ENCODE measurements at places on chromosomes 11 and 22.

DNA sequence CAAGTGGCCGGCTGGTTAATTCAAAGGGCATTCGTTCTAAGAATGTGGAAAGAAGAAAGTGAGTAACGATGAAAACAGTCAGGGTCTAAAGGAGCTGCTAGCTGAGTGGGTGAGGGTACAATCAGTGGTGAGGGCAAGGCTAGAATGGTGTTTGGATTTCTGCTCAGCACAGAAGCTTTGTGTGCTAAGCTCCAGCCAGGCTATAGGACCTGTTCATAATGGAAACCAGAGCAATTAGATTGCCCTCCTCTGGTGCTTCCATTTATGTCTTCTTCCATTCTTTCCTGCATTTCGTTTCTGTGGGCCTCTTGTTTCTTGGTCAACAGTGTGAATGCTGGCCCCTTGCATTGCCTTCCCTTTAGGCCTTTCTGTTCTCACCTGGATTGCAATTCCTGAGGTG is 572.9 kb upstream of the CHORDC1 start:
- no peak for DNase-seq

GRCh38 chr22:35721960-35722359 is 4.3 kb downstream of the APOL5 start:
- no peak for DNase-seq

DNA sequence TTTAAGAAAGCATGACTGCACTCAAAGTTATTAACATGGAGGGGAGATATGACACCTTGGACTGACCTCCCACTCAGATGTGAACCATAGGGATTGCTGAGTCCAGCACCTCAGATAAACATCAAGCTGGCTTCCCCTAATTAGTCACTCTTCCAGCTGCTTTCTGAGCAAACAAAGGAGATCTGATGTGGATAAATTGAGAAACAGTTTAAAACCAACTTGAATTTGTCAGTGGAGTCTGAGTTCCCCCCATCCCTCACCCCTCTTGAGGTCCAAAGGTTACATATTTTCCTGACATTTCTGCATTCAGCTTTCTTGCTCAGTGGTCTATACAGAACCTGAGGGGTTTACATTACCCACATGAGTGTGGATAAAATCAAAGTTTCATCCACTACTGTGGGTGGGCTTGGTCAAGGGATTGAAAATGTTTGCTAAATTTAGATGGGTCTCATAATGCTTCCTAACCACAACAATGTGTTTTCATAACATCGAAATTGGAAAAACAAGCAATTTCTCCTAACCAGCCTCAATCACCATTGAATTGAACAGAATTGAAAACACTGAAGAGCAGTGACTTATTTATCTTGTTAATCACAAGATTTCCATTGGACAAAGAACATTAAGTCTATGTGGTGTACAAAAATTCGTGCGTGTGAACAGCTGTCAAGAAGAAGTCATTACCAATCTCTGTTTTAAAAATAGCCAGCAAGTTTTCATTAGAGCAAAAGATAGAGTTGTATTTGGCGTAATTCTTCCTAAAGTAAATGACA is 292.3 kb downstream of the METTL15 start:
- DNase-seq = peak; percentile 34

- no peak for DNase-seq
These were observed 253.2 kb downstream of the ST3GAL4 start for GRCh38 chr11:126608658-126609057.

GRCh38 chr22:44671742-44672141 is 30.3 kb upstream of the PRR5 start:
- DNase-seq = no peak

DNA sequence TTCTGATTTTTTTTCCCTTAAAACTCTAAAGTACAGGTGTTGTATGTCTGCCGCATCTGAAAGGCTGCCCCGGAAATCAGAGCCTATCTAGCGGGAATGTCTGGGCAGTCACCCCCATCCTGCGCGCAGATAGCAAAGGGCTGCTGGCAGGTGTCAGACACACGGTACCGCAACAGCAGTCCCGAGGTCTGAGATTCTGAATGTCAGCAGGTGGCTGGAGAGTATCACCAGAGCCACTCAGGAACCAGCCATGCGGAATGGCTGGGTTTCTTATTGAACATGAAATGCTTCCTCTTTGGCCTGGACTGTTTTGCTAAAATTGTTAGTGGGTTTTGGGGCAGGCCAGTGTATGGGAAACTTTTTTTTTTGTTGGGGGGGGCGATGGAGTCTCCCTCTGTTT is 53.3 kb downstream of the CERK start:
- no peak for DNase-seq

GRCh38 chr22:27952779-27953178 is 33.7 kb upstream of the PITPNB start:
- DNase-seq = no peak

DNA sequence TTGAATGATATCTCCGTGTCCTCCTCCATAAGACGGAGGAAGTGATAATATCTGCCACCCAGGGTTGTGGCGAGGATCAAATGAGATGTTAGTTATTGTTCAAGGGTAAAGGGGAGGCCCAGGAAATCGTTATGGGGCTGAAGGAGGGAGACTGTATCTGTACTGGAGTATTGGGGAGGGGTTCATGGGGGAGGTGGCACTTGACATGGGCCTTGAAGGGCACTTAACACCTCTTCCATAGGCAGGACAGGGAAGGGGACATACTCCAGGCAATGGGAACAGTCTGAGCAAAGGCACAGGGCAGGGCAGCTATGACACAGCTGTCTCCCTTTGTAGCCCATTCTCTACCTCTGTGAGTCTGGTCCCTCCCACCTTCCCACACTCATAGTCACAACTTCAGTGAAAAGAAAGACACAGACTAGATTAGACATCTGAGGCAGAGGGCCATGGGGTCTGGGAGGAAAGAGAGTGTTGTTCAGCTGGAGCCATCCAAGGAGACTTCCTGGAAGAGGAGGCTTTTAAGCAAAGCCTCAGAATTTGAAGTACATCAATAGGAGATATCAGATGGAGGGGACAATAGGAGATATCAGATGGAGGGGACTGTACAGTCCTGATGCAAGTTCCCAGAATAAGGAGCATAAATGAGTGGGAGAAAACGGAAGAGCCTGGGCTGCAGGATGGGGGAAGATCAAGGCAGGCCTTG is 15.8 kb upstream of the DGKZ start:
- DNase-seq = no peak

DNA sequence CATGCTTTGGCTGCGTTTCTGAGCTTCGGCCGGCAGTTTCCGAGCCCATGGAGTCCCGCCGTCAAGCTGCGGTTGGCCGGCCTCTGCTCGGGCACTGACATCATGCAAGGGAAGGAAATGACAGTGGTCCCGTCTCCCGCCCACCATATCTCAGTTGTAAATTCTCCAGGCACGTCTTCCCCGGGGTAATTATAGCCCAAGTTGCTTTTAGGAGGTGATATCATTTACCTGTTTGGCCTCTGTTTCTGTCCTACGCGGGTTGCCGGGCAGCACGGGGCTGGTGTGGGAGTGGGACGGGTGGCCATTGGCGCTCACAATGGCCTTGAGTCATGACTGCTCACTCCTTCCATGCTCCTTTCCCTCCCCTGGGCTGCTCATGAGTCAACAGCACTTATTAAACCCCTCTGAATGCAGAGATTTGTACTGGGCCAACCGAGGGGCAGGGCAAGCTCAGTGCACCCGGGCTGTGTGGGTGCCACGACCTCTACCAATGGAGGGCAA is 4.2 kb upstream of the ANO1 start:
- peak; percentile 66 for DNase-seq

- no peak for DNase-seq
These were observed 21.0 kb upstream of the HTATIP2 start for GRCh38 chr11:20342347-20343141.

- no peak for DNase-seq
These were observed 399.5 kb downstream of the ETS1 start for GRCh38 chr11:128187835-128188234.

DNA sequence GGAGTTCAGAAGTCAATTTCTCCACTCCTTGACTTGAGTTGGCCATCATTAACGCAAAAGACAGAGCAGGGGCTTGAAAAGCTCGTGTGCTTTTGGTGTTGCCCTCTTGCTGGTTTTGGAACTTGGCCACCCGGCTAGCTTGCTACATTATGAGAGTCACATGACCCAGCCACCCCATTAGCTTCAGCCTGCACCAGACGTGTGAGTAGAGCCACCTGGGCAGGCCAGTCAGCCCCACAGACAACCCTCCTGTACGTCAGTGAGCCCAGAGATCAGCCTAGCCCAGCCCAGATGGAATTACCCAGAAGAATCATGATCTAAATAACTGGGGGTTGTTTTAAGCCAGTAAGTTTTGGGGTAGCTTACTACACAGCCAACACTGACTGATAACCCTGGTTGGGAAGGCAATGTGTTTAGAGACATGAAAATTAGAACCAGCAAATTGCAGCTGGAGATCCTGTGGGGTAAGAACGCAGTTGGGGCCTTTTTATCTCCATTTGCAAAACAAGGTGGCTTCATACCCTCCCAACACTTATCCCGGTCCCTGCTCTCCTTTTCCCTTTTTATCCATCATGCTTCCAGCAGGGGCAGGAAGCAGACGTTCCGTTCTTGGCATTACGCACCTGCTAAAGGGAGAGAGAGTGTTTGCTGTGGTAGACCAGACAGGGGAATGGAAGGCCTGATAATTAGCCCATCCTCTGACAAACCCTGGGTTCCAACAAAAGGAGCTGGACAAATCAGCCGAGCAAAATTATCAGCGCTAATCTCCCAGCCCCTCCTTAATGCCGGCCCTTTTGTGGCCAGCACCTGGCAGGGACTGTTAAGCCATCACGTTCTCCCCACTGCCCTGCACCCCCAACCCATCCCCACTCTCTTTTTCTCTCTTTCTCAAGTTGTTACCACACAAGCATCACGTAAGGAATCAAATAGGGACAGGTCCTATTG is 548.7 kb upstream of the CADM1 start:
- no peak for DNase-seq

DNA sequence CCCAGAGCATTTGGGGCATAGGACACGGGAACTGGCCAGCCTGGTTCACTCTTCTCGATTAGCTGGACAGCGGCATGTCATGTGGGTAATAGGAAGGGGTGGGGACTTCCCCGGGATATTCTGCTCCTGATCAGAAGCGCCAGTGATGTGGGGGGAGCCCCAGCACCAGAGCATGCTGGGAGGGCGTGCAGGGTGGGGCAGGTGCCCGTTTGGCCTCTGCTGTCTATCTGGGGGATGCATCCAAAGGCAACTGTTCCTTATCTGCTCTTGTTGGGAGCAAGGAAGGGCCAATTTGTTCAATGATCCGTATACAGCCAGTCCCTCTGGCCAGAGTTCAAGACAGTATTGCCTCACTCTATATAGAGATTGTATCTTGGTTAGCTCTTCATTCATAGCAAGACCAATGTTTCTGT is 43.6 kb downstream of the PPARA start:
- no peak for DNase-seq

- DNase-seq = no peak
These were observed 58.1 kb downstream of the PPFIA1 start for GRCh38 chr11:70328556-70328955.

- DNase-seq = peak; percentile 25
These were observed 24.1 kb downstream of the APOL3 start for GRCh38 chr22:36136475-36136874.

DNA sequence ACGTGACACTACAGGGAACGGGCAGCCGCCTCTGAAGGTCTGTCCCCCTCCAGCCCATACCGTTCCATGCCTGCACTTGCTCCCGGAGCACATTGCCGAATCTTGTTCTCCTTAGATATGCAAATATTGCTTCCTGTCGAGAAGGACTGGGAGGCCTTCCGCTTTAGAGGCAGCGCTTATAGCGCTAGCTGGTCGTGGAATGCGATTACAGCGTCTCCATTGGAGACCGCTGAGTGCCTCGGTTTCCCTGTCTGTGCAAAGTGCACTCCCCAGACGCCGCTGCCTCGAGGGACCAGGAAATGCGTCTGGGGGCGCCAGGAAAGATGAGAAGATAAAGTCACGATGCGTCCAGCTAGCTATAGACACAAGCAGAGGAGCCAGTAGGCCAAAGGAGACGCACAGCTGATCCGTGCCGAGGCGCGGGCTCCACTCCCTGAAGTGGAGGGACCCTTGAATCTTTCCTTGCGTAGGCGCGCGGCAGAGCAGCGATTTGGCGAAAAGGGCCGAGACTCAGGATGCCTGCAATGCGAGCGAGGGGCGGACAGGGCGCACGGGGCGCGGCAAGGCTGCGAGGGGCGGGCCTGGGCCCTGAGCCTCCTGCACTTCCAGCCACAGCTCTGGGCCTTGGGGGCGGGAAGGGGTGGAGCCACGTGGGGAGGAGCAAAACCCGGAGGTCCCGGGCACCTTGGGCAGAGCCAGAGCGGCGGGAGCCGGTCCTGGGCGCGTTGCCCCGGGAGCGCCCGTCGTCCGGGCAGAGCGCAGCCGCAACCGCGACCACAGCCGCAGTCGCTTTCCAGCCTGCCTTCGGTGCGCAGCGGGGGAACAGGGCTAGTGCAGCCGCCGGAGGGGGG is at the start of gene RASSF10:
TSS of gene RASSF10 (plus strand) at position 692 of the 851 bp plus-strand sequence. CDS start 261 bp downstream, outside the sequence.
- peak; percentile 37 for DNase-seq

DNA sequence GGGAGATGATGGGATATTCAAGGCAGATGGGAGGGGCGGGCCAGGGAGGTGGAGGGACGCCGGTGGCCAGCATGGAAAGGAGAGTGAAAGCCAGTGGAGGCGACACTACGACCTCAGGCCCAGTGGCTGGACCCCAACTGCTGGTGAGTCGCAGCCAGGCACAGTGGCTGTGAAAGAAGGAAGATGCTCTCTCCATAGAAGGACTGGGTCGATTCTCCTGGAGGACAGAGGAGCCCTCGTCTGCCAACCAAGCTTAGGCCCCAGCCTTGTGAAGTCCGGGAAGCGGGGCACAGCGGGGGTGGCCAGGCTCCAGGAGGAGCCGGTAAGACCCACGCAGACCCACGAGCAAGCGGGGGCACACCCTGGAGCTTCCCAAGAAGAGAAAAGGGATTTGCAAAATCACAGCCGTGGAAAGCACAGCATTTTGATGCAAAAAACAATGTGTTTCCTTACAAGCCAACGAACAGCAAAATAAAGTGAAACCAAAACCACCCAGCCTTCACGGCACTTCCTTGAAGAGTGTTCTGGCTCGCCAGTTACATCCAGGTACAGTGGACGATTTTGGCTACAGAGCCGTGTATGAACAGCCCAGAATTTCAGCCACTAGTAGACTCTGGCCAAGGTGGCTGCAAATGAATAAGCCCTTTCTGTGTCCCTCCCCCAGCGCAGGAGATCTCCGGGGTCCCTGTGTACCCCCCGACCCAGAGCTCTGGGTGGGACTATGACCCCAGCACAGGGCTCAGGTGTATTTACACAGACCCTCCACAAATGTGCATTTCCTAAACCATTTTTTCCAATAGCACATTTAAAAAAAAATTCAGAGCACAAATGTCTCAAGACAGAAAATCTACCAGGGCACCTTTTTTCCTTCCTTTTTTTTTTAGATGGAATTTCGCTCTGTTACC is 96.9 kb downstream of the TRMU start:
- DNase-seq = no peak

GRCh38 chr22:50688448-50688847 is 15.8 kb downstream of the SHANK3 start:
- no peak for DNase-seq

- DNase-seq = no peak
These were observed 26.5 kb upstream of the IGSF22 start for GRCh38 chr11:18752502-18752901.

GRCh38 chr11:34184505-34185015 is 79.1 kb downstream of the NAT10 start:
- DNase-seq = no peak
